ENCODE measurements at places on chromosomes 11 and 22.

GRCh38 chr22:27596133-27596870, 205.3 kb downstream of the MN1 start:
- DNase-seq, result no peak

DNA sequence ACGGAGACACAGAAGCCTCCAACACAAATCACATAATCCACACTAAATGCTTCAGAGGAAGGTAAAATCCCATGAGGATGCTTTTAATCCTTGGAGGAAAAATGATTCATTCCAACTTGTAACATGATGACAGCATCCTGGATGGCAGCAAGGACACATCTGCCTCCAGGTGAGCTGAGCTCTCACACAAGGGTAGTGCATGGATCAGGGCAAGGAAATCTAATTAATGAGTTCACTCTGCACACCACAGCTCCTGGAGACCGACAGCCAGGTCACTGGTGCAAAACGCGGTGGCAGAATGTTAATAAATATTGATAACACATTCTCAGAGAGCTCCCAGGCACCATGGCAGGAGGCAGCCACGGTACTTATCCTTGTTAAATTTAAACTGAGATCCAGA, 40.3 kb upstream of the CYP2D6 start:
- no peak for DNase-seq

DNA sequence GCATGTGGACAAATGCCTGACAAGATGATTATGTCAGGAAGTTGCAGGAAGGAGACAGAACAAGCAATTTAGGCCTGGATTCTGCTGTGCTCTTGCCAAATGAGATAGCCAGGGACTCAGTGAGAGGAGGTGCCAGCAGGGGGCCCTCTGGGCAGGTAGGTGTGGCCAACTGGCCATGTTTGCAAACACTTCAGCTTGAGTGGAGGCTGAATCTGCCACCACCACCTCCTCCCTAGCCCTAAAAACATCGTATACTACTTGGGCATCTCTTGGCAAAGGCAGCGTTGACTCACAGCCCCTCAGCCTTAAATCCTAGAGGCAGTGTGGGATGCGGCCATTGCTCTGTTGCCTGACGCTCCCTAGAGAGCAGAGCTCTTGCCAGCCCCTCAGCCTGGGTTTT, 95.1 kb upstream of the PLET1 start:
- no peak for DNase-seq

- DNase-seq, result no peak
These were observed 1.5 kb downstream of the SLC2A11 start for GRCh38 chr22:23859201-23859600.

- no peak for DNase-seq
These were observed 123.9 kb downstream of the MPPED1 start for GRCh38 chr22:43535741-43536140.

- no peak for DNase-seq
These were observed 29.2 kb downstream of the KCNQ1OT1 start for GRCh38 chr11:2670541-2671100.

DNA sequence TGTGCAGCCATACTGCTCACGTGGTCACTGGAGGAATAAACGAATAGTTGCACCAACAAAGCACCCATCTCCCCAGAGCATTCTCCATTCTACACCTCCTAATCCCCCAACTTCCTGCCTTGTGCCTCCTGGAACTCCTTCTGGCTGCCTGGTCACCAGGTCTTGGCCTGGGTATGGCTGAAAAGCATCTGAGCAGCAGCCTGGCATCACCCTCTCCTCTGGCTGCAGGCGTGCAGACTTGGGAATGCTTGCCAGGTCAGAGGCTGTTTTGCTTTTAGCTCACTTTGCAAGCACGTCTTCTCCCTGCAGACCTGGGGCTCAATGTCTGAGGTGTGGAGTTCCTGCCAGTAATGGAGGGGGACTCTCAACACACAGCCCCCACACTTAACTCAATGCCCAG, 33.3 kb upstream of the KCNJ11 start:
- no peak for DNase-seq

All from T-helper 22 cell (primary cell).